OCI-M1 (cell line): ENCODE measurements at places on chromosomes 7 and 10.

- peak; percentile 1 for DNase-seq
Observed at GRCh38 chr7:120550494-120551048, 277.6 kb downstream of the KCND2 start.

- DNase-seq = no peak
Observed at GRCh38 chr10:69819716-69820506, 18.2 kb downstream of the COL13A1 start.

DNA sequence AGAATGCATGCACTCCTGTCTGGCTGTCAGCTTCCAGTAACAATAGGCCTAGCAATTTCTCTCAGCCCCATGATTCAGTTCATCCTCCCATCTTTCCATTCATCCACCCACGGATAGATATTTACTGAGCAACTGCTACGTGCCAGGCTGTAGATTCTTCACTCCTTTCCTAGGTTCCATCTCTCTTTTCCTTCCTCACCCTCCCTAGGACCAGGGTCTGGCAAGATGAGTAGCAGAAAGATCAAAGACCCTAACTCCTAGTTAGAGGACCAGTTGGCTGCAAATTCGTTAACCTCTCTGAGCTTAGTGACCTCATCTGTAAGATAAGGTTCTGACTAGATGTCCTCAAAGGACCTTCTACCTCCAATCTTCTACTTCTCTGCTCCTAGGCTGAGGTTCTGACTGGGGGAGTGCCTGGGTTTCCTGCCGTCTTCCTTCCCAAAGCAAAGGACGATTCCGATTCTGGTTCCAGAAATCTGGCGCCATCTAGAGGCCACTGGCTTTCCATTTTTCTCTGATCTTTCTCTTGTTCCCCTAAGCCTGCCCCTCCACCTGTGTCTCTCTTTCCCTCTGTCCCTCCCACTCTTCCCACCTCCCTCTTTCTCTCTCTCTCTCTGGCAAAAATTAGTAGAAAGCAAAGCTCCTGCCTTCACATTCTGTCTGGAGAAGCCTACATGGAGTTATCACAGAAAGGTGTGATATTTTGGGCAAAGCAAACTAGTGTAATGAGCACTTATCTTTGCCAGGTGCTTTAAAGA is 26.2 kb downstream of the TBATA start:
- DNase-seq = peak; percentile 93

DNA sequence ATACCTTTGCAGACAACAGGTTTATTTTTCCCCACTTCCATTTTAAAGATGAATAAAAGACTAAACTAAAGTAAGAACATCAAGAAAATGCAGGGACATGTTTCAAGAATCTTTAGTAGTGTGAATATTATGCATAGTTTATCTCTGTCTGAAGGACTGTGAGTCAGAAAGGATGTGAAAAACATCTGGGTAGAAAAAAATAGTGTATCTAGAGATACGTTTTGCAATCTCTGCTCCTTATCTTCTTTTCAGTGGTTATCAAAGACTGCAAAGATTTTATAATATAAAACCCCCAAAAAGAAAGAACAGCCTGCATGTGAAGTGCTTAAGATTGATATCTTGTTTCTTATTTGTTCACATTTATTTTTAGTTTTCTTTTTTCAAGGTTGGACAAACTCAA is 101.9 kb upstream of the ARHGAP21 start:
- DNase-seq = peak; percentile 16

- no peak for DNase-seq
Observed at GRCh38 chr10:110109511-110109910, 97.9 kb upstream of the MXI1 start.

DNA sequence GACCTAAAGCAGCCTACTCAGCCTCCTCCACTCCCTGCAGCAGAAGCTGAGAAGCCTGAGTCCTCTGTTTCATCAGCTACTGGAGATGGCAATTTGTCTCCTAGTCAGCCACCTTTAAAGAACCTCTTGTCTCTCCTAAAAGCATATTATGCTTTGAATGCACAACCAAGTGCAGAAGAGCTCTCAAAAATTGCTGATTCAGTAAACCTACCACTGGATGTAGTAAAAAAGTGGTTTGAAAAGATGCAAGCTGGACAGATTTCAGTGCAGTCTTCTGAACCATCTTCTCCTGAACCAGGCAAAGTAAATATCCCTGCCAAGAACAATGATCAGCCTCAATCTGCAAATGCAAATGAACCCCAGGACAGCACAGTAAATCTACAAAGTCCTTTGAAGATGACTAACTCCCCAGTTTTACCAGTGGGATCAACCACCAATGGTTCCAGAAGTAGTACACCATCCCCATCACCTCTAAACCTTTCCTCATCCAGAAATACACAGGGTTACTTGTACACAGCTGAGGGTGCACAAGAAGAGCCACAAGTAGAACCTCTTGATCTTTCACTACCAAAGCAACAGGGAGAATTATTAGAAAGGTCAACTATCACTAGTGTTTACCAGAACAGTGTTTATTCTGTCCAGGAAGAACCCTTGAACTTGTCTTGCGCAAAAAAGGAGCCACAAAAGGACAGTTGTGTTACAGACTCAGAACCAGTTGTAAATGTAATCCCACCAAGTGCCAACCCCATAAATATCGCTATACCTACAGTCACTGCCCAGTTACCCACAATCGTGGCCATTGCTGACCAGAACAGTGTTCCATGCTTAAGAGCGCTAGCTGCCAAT is 202.2 kb downstream of the ZEB1 start:
- no peak for DNase-seq

DNA sequence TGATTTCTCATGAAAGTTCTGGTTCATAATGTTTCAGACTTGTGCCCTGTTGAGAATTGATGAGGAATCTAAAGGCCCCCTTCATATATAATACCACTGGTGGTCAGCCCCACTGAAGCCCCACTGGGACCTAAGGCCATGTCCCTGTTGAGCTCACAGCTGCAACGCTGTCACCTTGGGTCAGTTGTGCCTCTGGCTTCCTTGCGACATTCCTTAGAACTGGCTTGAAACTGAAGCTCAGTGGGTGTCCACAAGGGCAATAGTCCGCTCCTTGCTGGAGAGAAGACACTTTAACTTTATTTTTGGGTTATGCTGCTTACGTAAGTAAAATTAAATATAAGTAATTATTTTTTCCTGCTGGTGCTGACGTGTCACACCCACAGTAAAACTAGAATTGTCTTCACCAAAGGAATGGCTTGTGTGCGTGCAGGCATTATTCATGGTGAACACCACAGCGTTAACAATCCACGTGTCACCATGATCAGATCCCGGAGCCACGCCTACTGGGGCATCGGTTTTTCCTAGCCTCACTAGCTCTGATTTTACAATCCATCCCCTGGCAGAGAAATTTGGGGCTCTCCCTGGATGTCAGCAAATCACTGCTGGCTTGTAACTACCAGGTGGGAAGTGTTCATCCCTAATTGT is 66.5 kb downstream of the BICC1 start:
- no peak for DNase-seq

- no peak for DNase-seq
Observed at GRCh38 chr7:11078247-11078834, 104.7 kb downstream of the PHF14 start.

- DNase-seq = peak; percentile 85
Observed at GRCh38 chr10:15744217-15744865, 24.6 kb upstream of the ITGA8 start.

- no peak for DNase-seq
Observed at GRCh38 chr7:1857487-1858421, 187.7 kb downstream of the ELFN1 start.

GRCh38 chr7:151886783-151887182 is 9.9 kb upstream of the PRKAG2 start:
- no peak for DNase-seq
